ENCODE measurements at places on chromosomes 12 and 14.

- no peak for DNase-seq
These were observed 1.7 kb upstream of the SLC25A29 start for GRCh38 chr14:100307766-100308426.

- DNase-seq, result no peak
These were observed 111.0 kb downstream of the BEGAIN start for GRCh38 chr14:100476012-100476822.

GRCh38 chr12:66500091-66500490, 178.8 kb downstream of the GRIP1 start:
- no peak for DNase-seq

GRCh38 chr12:116152268-116152667, 125.2 kb downstream of the MED13L start:
- no peak for DNase-seq

GRCh38 chr12:48998497-48999353, 450 bp downstream of the DDN start:
- DNase-seq, result peak; percentile 21

- no peak for DNase-seq
These were observed 158.7 kb downstream of the SYT1 start for GRCh38 chr12:79023261-79023660.

GRCh38 chr14:105138021-105138541, 30.5 kb downstream of the JAG2 start:
- DNase-seq, result no peak

DNA sequence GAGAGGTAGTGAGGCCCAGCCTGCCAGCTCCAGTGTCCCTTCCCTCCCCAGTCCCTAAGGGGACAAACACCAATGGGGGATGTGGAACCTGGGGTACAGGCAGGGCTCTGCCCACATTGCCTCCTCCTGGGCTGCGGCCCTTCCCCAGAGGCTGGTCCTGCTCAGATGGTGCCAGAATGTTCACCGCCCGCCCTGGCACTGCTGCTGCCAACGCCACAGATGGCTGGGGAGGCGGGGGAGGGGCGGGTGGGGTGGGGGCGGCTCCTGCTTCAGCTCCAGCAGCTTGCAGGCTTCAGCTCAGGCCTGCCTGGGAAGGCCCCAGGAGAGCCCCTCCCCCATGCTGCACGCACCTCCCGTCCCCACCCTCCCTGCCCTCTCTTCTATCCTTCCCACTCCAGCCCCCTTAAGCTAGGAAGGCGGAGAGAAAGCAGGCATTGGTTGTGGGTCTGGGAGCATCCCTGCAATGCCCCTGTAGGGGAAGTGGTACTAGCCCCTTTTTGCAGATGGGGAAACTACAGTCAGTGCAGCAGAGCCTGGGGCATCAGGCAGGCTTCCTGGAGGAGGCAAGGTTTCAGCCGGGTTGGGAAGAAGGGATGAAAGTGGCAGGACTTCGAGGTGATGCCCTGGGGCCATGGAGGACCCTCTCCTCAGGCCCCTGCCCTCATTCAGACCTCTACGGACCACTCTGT, 2.0 kb upstream of the BEGAIN start:
- DNase-seq, result no peak

- no peak for DNase-seq
These were observed 67.3 kb downstream of the KCNK10 start for GRCh38 chr14:88255798-88256197.

DNA sequence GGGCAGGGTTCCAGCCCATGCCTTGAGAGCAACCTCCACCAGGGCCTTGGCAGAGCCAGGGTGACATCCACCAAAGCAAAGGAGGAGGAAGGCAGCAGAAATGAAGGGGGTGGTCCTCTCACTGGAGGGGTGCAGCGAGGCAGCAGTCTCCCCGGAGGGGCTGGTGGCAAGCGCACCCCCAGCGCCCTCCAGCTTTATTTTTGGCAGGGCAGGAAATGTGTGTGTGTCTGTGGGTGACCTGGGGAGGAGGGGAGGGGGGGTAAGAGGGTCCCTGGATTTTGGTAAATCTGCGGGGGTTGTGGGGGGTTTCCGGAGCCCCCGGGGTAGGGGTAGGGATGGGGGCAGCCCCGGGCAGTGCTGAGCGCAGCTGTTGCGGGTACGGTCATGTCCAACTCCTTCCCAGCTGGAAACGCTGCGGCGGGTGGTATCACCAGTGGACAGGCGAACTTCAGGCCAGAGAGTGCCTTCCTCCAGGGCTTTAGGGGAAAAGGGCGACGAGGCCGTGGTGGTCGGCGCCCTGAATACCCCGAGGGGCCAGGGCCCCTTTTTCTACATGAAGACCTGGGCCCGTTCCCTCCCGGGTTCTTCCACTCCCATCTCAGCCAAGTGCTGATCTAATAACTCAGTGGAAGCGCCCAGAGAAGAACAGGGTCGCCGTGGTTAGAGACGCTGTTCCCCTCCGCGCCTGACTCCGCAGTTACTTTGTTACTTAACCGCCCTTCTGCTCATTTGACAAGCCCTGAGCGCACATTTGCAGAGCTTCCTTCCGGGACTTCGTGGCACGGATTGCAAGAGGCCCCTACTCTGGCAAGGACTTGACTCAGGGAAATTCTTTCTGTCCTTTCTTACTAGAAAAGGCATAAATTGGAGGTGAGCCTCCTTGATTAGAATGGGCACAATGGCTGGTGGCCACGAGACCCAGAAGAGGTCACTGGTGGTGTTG, 55.2 kb downstream of the FOS start:
- DNase-seq, result peak; percentile 70

DNA sequence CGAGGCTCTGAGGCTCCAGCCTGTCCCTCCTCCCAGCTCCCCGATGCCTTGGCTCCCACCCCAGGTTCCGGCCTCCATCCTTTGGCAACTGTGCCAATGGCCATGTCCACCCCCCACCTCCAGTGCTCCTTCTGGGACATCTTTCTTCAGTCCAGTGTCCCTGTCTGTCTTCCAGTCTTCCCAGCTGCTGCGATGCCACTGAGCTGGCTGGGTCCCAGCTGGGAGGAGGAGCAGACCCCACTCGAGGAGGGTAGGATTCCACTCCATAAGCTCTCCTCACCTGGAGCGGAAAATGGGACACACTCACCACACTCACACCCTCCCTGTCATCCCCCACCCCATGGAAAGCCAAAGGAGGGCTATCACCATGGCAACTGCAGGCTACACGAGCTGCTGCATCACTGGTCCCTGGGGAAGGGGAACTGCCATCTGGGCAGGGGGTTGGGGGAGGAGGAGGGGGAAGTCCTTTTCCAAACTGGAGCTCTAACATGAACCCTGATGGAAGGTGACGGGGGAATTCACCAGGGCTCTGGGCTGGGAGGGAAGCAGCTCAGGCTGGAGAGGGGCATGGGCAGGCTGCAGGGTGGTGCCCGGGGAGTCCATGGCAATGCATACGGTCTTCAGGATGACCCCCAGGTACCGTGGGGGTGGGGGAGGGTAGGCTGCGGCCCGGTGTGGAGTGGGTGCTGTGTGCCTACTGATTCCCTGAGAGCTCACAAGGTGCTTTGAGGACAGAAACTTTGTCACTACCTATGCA, 94.3 kb downstream of the LRRC74A start:
- no peak for DNase-seq

DNA sequence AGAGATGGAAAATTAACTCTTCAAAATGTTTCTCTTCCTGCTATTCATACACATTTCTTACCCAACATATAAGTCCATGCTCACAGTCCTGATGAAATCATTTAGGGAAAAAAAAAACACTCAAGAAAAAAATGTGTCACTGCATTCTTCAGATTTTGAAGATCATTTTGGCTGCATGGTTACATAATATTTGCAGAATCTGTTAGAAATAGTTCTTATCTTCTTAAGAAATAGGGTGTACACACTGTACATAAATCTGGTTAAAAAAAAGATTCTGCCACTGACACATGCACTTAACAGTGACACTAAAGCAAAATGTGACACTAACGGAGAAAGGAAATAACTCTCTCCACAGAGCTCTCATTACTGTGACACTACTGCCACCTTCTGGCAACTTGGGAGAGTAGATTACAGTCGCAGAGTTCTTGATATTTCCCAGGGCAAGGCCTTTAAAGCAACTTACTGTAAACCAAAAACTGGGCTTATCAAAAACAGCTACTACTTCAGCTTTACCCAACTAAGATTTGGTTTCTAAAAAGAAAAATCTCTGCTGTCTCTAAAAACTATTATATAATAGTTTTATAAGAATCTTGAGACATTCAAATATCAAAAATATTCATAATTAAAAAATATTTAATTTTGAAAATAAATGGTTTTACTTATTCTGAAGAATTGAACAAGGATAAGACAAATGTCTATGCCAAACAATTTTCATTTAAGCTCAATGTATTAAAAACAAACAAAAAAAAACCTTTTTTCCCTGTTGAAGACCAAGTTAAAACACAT, 65.0 kb downstream of the SETD3 start:
- DNase-seq, result peak; percentile 87

- no peak for DNase-seq
These were observed 850 bp downstream of the SMOC1 start for GRCh38 chr14:69880044-69880487.

DNA sequence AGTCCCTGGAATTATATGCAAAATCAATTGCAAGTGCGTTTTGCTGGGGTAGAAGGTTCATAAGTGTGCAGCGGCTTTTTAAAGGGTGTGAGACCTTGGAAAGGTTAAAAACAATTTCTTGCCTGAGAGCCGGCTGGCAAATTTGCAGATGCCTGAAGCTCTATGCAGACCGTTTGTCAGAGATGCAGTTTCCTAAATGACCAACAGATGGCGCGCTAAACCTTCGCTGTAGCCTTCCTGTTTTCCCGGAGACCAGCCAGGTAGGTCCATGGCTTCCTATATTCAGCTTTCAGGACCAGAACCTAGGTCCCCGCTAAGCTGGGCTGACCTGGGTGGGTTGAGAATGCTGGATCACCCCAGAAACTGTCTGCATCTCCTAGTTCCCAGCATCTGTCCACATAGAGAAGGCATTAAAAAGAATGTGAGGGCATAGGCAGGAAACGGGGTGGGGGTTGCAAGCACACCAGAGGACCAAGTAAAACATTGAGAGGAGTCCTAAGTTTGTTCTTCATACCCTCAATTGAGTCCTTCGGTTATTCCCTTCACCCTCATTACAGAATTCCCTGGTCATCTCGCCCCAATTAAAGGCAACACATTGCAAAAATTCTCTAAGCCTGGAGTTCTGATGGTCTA, 5.7 kb upstream of the NOS1 start:
- DNase-seq, result peak; percentile 63

DNA sequence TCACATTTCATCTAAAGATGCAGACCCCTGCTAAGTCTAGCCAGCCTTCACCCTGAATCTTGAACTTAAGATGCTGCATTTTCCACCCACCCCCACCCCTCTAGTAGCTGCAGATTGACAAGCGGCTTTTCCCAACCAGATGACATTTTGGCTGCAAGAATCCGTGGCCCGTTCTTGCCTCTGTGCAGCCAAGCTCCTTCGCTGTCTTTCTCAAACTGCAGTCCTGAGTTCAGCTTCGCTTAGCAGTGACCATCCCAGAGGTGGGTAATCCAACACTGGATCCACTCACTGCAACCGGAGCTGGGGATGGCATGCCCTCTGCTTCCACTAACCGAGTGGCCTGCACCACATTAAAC, 765 bp upstream of the NFYB start:
- no peak for DNase-seq

DNA sequence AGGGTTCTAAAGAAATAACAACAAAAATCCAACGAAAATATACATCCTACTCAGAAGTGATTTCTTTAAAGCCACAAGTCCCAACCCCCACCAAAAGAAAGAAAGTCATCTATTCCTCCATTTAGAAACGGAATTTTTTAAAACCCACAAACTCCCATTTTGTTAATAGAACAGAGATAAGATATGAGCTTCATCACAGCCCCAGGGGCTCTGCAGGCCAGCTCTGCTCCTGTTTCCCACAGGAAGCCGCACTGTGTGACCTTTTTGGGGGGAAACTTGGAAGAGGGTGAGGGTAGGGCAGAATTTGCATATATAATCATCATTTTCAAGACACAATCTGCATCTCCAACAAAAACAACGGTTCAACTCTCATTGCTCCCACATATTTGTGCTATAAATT, 2.8 kb downstream of the FBXL14 start:
- no peak for DNase-seq

DNA sequence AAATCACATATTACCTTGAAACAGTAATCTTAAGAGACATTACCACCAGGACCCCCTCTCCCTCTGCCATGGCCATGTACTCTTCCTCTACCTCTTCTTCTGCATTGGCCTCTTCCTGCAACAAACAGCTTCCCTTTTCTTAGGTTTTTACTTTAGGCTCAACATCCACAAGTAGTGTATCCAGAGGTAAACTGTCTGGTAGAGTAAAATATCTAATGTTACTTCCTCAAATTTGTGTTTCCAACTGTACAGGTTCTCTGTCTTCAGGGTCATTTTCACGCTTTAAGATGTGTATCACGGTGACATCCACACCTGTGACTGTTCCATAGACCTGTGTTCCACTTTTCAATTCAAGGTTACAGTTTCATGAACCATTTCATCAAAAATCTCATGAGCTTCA, 13.4 kb downstream of the CDK17 start:
- DNase-seq, result no peak

DNA sequence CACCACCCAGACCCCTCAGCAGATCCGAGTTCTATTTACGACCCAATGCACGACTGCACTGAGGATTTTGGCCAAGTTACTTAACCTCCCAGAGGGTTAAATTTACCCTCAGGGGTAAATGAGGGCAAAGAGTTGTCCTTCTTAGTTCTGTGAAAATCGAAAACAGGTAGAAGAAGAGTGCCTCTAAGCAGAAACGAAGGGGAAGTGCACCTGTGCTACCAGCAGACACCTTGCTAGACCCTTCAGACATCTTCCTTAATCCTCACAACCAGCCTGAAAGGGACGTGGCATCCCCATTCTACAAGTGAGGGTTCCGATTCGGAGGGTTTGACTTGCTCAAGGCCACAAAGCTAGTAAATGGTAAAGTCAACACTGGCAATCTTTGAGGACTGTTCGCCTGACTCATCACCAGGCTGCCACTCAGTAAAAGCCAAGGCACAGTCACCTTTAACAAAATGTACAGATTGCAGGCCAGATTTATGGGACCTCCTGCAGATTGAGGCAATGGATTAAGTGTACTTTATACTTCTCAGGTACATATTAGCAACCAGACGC, 1.6 kb downstream of the GSG1 start:
- DNase-seq, result peak; percentile 68

DNA sequence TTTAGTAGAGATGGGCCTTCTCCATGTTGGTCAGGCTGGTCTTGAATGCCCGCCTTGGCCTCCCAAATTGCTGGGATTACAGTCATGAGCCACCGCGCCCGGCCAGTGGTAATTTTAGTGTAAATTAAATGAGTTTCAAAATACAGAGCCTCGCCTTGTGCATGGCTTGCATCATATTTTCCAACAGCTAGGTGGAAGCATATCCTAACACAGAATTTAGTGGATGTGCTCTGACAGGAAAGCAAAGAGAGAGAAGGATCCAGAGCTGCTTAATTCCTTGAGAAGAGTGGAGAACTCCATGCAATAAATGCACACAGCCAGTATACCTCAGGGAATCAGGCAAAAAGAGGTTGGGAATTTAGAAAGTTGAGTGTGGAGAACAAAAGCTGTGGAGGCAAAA, 2.5 kb downstream of the OR6C2 start:
- no peak for DNase-seq

GRCh38 chr14:75499084-75499875, 23.0 kb upstream of the BATF start:
- peak; percentile 75 for DNase-seq
